SJSA1 (cell line): ENCODE measurements at places on chromosomes 6 and 20.

DNA sequence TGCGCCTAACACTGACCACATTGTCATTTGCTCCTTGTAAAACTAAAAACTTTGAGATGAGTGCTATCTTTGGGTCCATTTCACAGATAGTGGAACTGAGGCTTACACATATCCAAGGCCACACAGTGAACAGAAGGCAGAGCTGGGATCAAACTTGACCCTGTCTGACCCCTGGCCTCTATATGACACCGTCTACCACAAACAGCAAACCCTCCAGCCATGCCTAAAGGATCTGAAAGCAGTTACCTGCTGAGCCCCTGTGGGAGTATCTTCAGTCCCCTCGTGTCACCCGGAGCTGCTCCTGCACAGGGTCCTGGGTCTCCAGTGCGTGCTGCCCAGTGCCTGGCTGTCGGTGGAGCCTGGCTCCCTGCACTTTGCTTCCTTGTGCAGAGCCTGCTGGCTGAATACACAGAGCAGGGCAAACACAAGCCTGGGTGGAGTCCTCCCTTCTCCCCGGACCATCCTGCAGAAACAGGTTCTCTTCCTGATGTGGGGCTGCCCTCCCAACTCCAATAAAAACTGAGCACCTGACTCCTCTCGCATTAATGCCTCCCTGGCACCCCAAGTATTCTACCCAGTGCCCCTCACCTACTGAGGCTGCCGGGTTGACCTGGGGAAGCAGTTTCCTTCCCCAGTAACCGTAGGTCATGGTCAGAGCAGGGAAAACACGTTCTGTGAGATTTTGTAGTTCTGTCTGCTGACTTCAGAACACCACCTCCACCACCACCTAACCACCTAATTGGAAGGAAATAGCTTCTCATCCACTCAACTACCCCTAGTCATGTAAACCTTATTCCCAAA, at the start of gene BCAS1:
Gene BCAS1, minus strand, starts transcription at position 408 of the 801 bp plus-strand sequence. CDS start 11,876 bp downstream, outside the sequence.
- no peak within 1 kb of the TSS for H3K27ac ChIP-seq
- no peak for DNase-seq
- H3K4me3 ChIP-seq, result no peak within 1 kb of the TSS
- H3K4me1 ChIP-seq, result peaks cover 19% of the 10 kb centered on the region

- H3K4me3 ChIP-seq, result no peak overlapping the region
- H3K27ac ChIP-seq, result no peak overlapping the region
- H3K27me3 ChIP-seq, result no peaks in the 10 kb centered on the region
Measured at GRCh38 chr20:41038878-41039404, 10.3 kb downstream of the TOP1 start.

GRCh38 chr6:29295181-29295585, 6.3 kb upstream of the OR14J1 start:
- H3K27me3 ChIP-seq, result no peaks in the 10 kb centered on the region
- no peak overlapping the region for H3K27ac ChIP-seq

GRCh38 chr6:137705160-137706082, 161.6 kb upstream of the TNFAIP3 start:
- peaks cover 5% of the 10 kb centered on the region for H3K4me1 ChIP-seq
- no peaks in the 10 kb centered on the region for H3K36me3 ChIP-seq
- no peaks in the 10 kb centered on the region for H3K27me3 ChIP-seq
- no peak overlapping the region for H3K27ac ChIP-seq
- H3K4me3 ChIP-seq, result no peak overlapping the region
